ENCODE measurements at places on chromosomes 1 and 21.

GRCh38 chr21:28949318-28949717 is 43.4 kb downstream of the LTN1 start:
- H3K4me3 ChIP-seq, result no peak overlapping the region
- H3K4me1 ChIP-seq, result no peaks in the 10 kb centered on the region

GRCh38 chr1:25795211-25795610 is 4.8 kb upstream of the SELENON start:
- no peaks in the 10 kb centered on the region for H3K36me3 ChIP-seq
- no peak overlapping the region for H3K4me3 ChIP-seq
- no peaks in the 10 kb centered on the region for H3K27me3 ChIP-seq
- H3K27ac ChIP-seq, result no peak overlapping the region
- H3K4me1 ChIP-seq, result peaks cover 42% of the 10 kb centered on the region

DNA sequence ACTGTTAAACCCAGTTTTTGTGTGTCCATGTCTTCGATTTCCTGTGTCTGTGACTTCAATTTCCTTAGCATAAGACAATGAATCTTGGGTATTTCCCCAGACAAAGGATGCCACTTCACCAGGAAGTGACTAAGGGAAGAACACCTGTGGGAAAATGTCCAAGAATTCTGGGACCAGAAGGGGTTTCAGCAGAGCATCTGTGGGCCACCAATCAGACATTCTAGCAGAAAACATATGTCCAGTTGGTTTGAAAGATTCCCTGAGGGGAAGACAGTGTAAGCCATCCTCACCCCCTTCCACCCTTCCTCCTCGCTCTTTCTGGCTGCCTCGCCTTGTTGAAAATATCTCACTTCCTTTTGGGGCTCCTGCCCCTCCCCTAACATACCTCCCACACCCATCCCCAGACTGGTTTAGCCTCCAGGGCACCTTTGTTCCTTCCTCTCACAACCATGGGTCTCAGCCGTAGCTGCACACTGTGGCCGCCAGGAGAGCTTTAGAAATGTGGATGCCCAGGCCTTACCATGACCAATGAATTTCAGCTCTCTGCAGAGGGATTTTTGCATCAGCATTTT is 25.5 kb upstream of the IFNAR1 start:
- H3K36me3 ChIP-seq, result no peaks in the 10 kb centered on the region
- H3K4me1 ChIP-seq, result peaks cover 36% of the 10 kb centered on the region
- DNase-seq, result no peak
- no peak overlapping the region for H3K27ac ChIP-seq
- no peaks in the 10 kb centered on the region for H3K27me3 ChIP-seq
- peak overlapping the region; percentile 2 for H3K4me3 ChIP-seq

GRCh38 chr1:38093569-38094520 is 47.3 kb upstream of the POU3F1 start:
- H3K27me3 ChIP-seq, result no peaks in the 10 kb centered on the region
- no peak for DNase-seq
- no peaks in the 10 kb centered on the region for H3K36me3 ChIP-seq
- H3K4me1 ChIP-seq, result no peaks in the 10 kb centered on the region

DNA sequence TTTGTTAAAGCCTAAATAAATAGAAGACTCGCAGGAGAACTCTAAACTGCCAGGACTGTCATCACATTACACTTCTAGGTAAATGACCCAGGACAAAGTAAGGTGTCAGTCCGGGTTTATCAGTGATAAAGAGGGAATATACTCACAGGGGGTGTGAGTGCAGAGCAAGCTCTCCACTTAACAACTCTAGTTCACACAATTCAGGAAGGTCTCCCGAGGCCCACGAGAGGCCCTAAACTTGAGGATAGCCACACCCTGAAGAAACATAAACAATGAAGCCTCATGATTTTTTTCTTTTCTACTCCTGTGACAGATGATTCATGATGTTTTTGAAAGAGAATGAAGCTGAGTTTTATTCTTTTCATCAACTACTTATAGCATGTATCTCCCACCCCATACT is 65.6 kb upstream of the EXO1 start:
- H3K27ac ChIP-seq, result no peak overlapping the region
- H3K36me3 ChIP-seq, result no peaks in the 10 kb centered on the region
- no peaks in the 10 kb centered on the region for H3K4me1 ChIP-seq
- DNase-seq, result no peak

- H3K27ac ChIP-seq, result no peak overlapping the region
- peaks cover 14% of the 10 kb centered on the region for H3K4me1 ChIP-seq
- H3K4me3 ChIP-seq, result no peak overlapping the region
- no peaks in the 10 kb centered on the region for H3K36me3 ChIP-seq
Observed at GRCh38 chr1:92872719-92873118, 40.9 kb downstream of the RPL5 start.

- H3K4me1 ChIP-seq, result no peaks in the 10 kb centered on the region
- no peaks in the 10 kb centered on the region for H3K27me3 ChIP-seq
- H3K27ac ChIP-seq, result no peak overlapping the region
Observed at GRCh38 chr1:191876631-191877030, 281.6 kb upstream of the RGS18 start.

GRCh38 chr1:162753001-162753658 is 37.4 kb upstream of the HSD17B7 start:
- H3K27me3 ChIP-seq, result no peaks in the 10 kb centered on the region
- DNase-seq, result no peak
- H3K4me3 ChIP-seq, result no peak overlapping the region
- H3K4me1 ChIP-seq, result no peaks in the 10 kb centered on the region

DNA sequence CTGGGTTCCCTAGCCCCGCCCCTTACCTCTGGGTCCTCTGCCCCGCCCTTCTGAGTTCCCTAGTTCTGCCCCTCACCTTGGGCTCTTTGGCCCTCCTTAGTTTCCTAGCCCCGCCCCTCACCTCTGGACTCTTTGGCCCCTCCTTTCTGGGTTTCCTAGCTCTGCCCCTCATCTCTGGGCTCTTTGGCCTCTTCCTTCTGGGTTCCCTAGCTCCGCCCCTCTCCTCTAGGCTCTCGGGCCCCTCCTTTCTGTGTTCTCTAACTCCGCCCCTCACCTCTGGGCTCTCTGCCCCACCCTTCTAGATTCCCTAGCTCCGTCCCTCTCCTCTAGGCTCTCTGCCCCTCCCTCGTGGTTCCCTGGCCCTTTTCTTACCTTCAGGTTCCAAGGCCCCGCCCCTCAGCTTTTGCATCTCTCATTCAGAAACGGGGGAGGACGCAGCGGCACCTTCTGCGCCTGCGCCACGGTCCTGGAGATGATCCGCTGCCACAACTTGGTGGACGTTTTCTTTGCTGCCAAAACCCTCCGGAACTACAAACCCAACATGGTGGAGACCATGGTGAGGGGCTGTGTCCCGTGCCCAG is 88.5 kb downstream of the PTPRU start:
- H3K27me3 ChIP-seq, result no peaks in the 10 kb centered on the region
- no peak overlapping the region for H3K4me3 ChIP-seq
- no peak for DNase-seq
- no peaks in the 10 kb centered on the region for H3K36me3 ChIP-seq

DNA sequence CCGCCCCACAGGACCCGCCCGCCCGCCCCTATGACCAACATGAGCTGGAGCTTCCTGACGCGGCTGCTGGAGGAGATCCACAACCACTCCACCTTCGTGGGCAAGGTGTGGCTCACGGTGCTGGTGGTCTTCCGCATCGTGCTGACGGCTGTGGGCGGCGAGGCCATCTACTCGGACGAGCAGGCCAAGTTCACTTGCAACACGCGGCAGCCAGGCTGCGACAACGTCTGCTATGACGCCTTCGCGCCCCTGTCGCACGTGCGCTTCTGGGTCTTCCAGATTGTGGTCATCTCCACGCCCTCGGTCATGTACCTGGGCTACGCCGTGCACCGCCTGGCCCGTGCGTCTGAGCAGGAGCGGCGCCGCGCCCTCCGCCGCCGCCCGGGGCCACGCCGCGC is 7.9 kb upstream of the IBA57 start:
- DNase-seq, result no peak
- no peaks in the 10 kb centered on the region for H3K27me3 ChIP-seq
- H3K4me3 ChIP-seq, result no peak overlapping the region
- H3K4me1 ChIP-seq, result peaks cover 28% of the 10 kb centered on the region
- H3K27ac ChIP-seq, result no peak overlapping the region

DNA sequence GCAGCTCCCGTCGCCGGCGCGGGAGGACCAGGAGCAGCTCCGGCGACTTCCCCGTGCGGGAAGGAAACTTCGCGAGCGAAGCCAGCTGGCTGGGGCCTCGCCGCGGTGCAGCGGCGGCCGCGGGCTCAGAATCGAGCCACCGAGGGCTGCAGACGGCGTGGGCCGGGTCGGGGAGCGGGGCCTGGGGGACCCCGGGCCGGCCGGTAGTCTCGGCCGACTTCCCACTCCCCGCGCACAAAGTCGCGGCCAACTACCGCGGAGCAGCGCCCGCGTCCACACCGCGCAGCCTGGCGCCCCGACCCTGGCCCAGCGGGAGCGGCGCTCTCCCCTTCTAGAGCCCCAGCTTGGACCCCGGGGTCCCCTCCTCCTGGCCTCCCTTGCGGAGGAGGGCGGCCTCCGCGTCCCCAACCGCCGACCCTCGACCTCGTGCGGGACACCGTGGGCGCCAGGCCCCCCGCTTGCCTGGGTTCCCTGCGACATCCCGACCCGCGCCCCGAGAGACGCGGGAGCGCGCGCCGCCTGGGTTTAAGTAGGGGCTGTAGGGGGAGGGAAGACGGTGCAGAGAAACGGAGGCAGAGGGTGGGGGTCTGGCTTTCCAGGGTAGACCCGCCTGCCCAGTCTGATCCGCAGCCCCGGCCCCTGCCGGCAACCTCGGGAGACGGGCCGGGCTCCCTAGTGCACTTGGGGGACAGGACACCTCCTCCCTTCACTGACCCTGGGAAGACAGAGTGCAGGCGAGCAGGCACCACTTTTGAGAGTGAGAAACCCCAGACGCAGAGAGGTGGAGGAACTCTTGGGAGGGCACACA is 4.7 kb downstream of the PRDM16 start:
- H3K27ac ChIP-seq, result no peak overlapping the region
- H3K36me3 ChIP-seq, result no peaks in the 10 kb centered on the region
- H3K4me3 ChIP-seq, result no peak overlapping the region
- peaks cover 8% of the 10 kb centered on the region for H3K27me3 ChIP-seq
- no peaks in the 10 kb centered on the region for H3K4me1 ChIP-seq
- DNase-seq, result no peak

DNA sequence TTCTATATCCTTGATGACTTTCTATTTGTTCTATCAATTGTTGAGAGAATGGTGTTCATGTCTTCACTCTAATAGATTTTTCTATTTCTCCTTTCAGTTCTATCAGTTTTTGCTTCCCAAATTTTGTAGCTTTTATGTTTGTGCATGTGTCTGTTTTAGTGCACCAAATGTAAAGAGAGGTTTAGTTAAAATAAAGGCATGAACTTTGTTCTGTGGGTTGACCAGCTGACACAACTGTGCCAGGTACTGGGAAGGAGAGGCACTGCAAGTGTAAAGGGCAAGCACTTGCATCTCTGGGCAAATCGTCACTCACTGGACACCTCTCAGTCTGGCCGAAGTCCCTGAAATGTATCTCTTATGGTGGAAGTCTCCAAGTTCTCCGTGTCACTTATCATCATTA is 38.6 kb upstream of the ABCD3 start:
- no peaks in the 10 kb centered on the region for H3K36me3 ChIP-seq
- no peaks in the 10 kb centered on the region for H3K27me3 ChIP-seq
- no peak overlapping the region for H3K27ac ChIP-seq
- no peak overlapping the region for H3K4me3 ChIP-seq
- no peak for DNase-seq
- H3K4me1 ChIP-seq, result peaks cover 8% of the 10 kb centered on the region

- H3K4me3 ChIP-seq, result no peak overlapping the region
- DNase-seq, result no peak
- H3K4me1 ChIP-seq, result no peaks in the 10 kb centered on the region
- H3K27me3 ChIP-seq, result no peaks in the 10 kb centered on the region
- H3K36me3 ChIP-seq, result no peaks in the 10 kb centered on the region
- no peak overlapping the region for H3K27ac ChIP-seq
Observed at GRCh38 chr1:11768821-11769220, 6.8 kb downstream of the C1orf167 start.

DNA sequence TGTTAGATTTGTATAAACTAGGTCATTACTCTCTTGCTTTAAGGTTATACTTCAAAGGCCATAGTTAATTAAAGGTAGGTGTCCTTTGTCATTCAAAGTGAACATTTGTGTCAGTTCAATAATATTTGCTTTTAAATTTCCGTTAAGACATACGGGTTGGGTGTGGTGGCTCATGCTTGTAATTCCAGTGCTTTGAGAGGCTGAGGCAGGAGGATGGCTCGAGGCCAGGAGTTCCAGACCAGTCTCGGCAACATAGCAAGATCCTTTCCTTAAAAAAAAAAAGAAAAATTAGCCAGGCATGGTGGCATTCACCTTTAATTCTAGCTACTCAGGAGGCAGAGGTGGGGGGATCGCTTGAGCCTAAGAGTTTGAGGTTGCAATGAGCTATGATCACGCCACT is 80.4 kb downstream of the KIF26B start:
- no peaks in the 10 kb centered on the region for H3K36me3 ChIP-seq
- DNase-seq, result no peak
- H3K27me3 ChIP-seq, result no peaks in the 10 kb centered on the region

DNA sequence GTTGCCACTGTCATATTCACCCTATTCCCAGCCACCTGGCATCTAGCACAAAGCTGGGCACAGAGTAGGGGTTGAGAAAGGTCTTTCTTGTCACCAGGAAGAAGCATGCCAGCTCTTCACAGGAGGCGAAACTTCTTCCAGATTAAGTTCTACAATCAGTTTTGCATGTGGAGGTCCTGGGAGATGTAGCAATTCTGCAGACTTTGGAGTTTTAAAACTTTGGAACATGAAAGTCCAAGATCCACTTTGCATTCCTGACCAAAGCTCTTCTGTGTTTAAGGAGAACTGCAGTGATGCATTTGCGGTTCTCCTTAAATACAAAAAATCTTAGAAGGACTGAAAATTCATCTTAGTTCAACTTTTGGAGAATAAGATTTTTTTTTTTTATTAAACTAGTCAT is 258.5 kb upstream of the USP24 start:
- DNase-seq, result no peak
- no peaks in the 10 kb centered on the region for H3K4me1 ChIP-seq
- no peaks in the 10 kb centered on the region for H3K36me3 ChIP-seq
- no peaks in the 10 kb centered on the region for H3K27me3 ChIP-seq
- H3K27ac ChIP-seq, result peak overlapping the region; percentile 21

GRCh38 chr1:240465531-240465940 is 146.4 kb downstream of the GREM2 start:
- no peaks in the 10 kb centered on the region for H3K27me3 ChIP-seq
- no peak for DNase-seq
- no peak overlapping the region for H3K27ac ChIP-seq
- H3K4me1 ChIP-seq, result no peaks in the 10 kb centered on the region
- H3K36me3 ChIP-seq, result no peaks in the 10 kb centered on the region
- H3K4me3 ChIP-seq, result no peak overlapping the region

DNA sequence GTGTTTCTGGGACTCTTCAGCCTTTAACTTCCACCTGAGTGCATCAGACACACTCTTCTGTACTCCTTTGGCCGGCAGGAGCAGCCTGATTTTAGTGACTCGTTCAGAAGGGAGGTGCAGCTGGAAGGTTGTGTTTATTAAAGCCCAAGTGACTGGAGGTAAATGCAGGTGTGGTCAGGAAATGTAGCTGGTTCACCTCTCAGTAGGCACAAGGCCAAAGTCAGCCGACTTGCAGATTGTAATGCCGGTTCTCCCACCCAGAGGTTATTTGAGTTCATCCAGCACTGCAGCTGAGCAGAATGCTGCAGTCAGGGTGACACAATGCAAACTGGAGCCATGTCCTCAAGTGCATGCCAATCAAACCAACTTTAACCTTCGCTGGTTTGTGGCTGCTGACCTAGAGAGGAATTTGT is 91.5 kb downstream of the SPATA46 start:
- no peaks in the 10 kb centered on the region for H3K4me1 ChIP-seq
- H3K36me3 ChIP-seq, result no peaks in the 10 kb centered on the region
- no peaks in the 10 kb centered on the region for H3K27me3 ChIP-seq

- H3K4me1 ChIP-seq, result no peaks in the 10 kb centered on the region
- H3K4me3 ChIP-seq, result no peak overlapping the region
- H3K27ac ChIP-seq, result no peak overlapping the region
- no peaks in the 10 kb centered on the region for H3K27me3 ChIP-seq
- H3K36me3 ChIP-seq, result no peaks in the 10 kb centered on the region
- DNase-seq, result no peak
Observed at GRCh38 chr1:47663286-47663685, 225.4 kb downstream of the FOXD2 start.

All from CD8-positive, alpha-beta memory T cell (primary cell).